Stimulated activated CD4-positive, alpha-beta T cell treated with anti-CD3 and anti-CD28 coated beads, Interleukin-15, amount 100 ng/mL, for 1 hour (primary cell): ENCODE measurements at places on chromosomes 11 and 22.

DNA sequence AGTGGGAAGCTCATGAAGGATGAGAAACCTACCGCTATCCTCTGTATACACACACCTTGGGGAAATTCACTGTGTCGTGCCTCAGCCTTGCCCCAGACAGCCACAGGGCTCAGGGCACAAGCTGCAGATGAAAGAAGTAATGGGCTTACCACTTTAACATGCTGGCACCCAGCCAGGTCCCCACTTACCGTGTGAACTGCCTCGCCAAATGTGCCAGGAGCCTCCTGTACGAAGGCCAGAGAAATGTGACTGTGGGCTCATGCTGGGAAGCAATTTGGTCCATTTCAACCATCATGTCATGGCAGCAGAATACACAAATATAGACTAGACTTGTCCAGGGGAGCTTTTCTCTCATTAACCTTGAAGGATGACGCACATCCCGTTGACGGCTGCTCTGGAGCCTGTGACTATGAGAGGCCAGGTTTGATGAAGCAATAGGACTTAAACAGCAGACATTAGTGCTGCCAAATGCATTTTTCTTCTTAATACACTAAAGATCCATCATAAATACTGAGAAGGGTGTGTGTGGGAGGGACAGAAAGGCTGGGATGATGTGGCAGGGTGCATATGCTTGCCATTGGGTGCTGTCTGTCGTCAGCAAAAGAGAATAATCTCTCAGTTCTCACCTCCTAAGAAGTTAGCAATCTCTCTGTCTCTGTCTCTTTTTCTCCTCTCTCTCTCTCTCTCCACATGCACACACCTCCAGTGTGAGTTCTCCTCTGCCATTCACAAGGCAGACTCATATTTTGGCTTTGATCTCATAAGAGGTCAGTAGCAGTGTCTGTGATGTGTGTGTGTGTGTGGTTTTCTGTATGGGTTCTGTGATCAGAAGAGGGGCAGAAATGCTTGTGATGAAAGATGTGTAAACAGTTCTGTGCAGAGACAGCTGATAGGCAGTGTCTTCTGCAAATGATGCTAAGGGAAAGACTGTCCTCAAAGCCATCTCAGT lies 142.4 kb downstream of the KIRREL3 start:
- DNase-seq: no peak

DNA sequence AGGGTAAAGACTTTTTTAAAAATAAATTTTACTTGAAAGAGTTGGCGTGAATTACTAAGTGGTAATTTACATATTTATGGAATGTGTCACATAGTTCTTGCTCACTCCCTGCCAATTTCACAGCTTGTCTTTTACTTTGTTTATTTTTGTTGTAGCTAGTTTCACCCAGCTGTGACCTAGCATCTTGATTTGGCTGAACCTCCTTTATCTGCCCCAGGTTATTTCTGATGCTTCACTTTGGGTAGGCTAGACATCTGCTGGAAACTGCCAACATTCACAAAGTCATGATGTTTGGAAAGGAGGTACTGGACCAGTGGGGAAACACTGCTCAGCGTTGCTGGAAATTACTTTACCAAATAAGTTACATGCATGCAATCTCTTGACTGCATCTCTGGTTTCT lies 1676.0 kb upstream of the RAG2 start:
- DNase-seq: no peak

- DNase-seq: peak; percentile 84
Observed at GRCh38 chr22:37566903-37567798, 6.9 kb downstream of the CDC42EP1 start.

- DNase-seq: no peak
Observed at GRCh38 chr22:38707346-38707745, 1.6 kb downstream of the GTPBP1 start.

- no peak for DNase-seq
Observed at GRCh38 chr11:78689585-78690153, 115.0 kb upstream of the NARS2 start.

GRCh38 chr11:76747915-76748860 lies 35.0 kb upstream of the TSKU start:
- DNase-seq: no peak

- no peak for DNase-seq
Observed at GRCh38 chr11:122917311-122917710, 34.8 kb downstream of the JHY start.
